ENCODE measurements at places on chromosomes 3 and 15. TPM values are rescaled to one million over a fixed set of nuclear protein-coding genes. Genes with fewer than 3 reads are reported as not detected.

The CRYGS gene
- 2.3 TPM for total RNA-seq

DNA sequence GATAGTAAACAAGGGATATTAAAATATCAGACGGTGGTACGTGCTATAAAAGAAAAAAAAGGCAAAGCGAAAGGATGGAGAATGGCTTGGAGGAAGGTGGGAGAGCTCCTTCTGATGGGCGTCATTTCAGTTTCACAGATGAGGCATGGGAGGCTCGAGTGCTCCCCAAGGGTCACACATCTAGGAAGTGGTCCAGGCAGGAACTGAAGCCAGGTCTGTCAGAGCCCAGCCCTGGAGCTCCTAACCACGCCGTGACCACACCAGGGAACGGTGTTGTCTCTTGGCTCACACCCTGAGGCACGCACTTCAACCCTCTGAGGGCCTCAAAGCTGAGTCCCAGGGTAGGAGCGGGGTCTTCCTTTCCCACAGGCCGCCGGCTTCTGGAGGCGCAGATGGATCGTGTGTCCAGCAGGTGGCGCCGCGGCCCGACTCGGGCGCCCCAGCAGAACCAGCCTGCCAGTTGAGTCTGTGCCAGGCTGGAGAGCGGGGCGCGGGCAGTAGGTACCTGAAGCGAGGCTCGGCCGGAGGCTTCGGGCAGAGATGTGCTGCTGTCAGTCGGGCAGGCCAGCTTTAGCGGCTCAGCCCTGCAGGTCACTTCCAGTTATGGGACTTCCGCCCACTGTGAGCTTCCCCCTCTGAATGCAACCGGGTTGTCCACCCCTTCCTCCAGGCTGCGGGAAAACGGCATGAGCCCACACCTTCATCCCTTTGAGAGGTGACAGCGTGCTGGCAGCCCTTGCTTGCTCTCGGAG is 68.1 kb downstream of the SLC6A1 start:
- DNase-seq, result peak; percentile 41

DNA sequence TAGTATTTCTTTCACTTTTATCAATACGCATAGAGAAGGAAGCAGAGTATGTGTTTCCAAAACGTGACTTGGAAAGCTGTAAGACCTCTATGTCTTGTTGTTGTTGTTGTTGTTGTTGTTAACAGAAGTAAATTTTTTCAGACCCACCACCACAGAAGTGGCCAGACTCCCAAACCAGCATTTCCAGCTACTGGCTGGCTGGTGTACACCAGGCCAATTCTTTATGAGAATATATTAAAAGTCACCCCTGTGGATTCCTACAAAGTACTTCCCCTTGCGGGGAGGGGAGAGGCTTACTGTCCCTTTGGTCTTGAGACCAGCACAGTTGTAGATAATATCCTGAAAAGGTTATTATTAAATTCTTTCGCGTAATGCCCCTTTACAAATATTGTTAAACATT is 1.6 kb upstream of the FOXP1 start:
- DNase-seq, result peak; percentile 33

- DNase-seq, result no peak
Measured at GRCh38 chr3:181794011-181794790, 82.5 kb downstream of the SOX2 start.

The ZNF620 gene
- 4.6 TPM for total RNA-seq

GRCh38 chr3:127997961-127998360 is 54.3 kb upstream of the SEC61A1 start:
- DNase-seq, result no peak

The SMCO1 gene
- not detected for total RNA-seq

- DNase-seq, result no peak
Measured at GRCh38 chr15:98764291-98764690, 116.0 kb downstream of the IGF1R start.

DNA sequence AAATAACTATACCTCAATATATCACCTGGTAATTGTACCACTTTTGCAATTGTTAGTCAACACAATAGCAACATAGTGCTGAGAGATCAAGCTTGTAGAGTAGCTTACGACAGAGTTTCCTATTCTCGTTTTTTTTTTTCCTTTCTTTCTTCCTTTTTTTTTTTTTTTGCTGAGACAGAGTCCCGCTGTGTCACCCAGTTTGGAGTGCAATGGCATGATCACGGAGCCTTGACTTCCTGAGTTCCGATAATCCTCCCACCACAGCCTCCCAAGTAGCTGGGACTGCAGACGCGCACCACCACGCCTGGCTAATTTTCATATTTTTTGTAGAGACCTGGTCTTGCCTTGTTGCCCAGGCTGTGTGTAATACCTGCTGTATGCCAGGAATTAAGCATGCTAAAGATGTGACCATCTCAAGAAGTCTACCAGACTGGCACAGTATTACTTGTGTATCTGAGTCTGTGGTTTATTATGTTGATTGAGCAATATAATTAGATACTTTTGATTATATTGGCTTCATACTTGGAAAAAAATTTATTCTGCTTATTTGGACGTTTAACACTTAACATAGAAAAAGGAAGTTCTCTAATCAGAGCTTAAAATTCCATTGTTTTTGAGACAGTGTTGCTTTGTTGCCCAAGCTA is 3.0 kb downstream of the SELENOT start:
- no peak for DNase-seq

The GREM1 gene
- total RNA-seq, result 18.9 TPM

DNA sequence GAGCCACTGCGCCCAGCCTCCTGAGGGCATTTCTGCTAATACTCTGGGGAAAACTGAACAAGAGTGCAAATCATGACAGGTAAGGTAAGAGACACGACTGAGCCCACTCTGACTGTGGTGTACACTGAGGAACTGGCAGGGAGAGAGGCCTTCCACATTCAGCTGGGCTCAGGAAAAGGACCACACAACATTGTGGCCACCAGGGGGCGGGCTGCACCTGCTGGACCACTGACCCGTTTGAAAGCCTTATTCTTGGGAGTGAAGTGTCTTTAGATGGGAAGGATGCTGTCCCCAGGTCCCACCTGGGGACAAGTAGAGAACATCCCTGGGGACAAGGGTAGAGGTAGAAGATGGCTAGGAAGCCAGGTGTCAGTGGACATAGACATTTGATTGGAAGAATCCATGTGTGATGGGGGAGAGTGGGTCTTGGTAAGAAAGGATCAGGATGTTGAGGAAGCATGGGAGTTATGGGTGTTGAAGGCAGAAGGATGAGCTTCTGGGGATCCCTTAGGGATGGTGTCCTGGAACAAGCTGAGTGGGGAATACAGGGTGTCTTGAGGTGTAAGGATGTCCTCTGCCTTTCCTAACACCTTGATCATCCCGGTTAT is 6.2 kb upstream of the CTDSPL start:
- peak; percentile 87 for DNase-seq

GRCh38 chr3:70049761-70050160 is 50.2 kb downstream of the SAMMSON start:
- no peak for DNase-seq

The MTMR10 gene
- total RNA-seq, result 23.2 TPM

The HYAL1 gene
- 15.2 TPM for total RNA-seq

The ARPC4 gene
- total RNA-seq, result 228 TPM

GRCh38 chr15:87881026-87881425 is 375.5 kb downstream of the NTRK3 start:
- DNase-seq, result no peak

- no peak for DNase-seq
Measured at GRCh38 chr3:131960324-131960723, 74.5 kb downstream of the CPNE4 start.

The RASGRP1 gene
- 1.5 TPM for total RNA-seq

DNA sequence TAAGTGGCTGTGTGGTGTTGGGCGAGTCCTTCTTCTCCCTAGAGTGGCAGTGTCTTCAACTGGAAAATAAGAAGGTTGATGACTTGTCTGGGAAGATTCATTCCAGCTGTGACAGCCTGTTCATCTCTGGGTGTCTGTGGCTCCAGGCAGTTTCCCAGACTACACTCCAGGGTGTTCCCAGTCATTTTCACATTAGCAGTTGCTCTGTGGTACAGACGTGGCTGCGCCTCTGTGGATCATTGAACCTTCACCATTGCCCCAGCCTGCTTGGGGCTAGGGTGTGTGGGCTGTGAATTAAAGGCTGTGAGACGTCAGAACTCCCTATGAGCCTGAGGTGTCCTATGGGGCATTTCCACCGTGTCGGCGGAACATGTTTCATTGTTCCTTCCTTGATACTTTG is 239.6 kb upstream of the NR2E3 start:
- no peak for DNase-seq

DNA sequence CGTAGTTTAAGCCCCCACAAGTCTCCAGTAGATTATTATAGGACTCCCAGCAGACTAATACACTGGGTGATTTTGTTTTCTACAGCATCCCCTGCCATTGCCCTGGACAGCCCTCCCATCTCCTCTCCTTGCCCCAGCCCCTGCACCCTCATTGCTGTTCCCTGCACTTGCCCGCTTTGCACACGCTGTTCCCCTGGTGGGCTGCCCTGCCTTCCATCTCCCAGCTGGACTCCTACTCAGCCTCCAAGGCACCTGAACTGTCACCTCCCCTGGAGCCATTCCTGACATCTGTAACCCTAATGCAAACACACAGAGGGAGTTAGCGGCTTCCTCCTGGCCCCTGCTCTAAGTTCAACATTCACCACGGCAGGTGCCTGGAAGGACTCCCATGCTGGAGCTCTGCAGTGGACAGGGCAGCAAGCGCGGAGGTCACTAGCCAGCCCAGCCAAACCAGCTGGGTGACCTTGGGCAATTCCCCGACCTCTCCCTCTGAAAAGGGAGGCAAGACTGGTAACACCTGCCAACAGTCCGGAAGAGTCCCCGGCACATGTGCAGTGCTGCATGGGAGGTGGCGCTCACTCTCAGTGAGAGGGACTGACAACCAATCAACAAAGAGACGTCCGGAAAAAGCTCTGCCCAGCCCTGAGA is 38.8 kb upstream of the IQSEC1 start:
- DNase-seq, result peak; percentile 64

- no peak for DNase-seq
Measured at GRCh38 chr15:26013981-26014380, 150.9 kb upstream of the ATP10A start.

DNA sequence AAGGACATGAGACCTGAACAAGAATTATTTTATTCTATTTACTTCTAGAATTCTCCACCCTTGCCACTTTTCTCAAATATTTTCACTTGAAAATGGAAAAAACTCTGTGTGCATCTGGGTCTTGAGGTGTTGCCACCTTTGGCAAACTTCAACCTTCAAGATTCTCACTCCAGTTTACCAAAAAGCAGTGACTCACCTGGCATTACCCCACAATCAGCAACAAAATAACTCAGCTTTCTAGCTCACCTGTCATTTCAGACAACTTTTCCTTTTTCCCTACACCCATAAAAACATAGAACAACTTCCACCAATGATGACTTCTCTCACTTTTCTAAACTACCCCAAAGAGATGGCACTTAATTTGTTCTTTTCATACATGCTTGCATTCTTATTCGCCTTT is 115.8 kb downstream of the DUT start:
- no peak for DNase-seq

DNA sequence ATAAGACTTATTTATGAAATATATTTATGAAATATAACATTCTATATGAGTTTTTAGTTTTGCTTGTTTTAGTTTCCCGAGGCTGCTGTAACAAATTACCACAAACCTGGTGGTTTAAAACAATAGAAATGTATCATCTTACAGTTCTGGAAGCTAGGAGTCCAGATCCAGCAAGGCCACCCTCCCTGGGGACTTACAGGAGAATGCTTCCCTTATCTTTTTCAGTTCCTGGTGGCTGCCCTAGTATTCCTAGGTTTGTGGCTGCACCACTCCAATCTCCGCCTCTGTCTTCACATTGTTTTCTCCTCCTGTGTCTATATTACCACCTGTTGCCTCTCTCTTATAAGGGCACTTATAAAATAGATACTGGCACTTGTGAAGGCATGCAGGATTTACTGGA is 877.8 kb downstream of the TUSC7 start:
- DNase-seq, result no peak

The BLOC1S6 gene
- total RNA-seq, result 28.3 TPM

- DNase-seq, result peak; percentile 17
Measured at GRCh38 chr3:195257454-195258448, 13.2 kb downstream of the XXYLT1 start.

GRCh38 chr3:79497447-79498111 is 270.2 kb downstream of the ROBO1 start:
- no peak for DNase-seq

DNA sequence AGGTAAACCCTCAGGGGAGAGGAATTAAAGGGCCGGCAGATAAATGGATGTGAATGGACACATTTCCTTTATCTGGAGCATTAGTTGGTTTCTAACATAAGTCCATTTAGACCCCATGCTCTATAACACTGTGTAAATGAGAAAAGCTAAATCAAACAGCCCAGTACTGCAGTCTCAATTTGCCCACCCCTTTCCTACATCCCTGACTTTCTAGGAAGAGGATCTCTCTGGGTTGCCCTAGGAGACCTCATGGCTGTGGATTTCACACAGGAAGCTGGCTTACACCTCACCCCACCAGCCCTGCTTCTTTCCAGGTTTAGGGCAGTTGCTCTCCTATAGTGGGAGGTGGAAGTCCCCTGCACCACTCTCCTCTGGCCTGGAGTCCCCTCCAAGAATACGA is 126.2 kb downstream of the CLSTN2 start:
- no peak for DNase-seq

The CLCN2 gene
- 71.6 TPM for total RNA-seq

- no peak for DNase-seq
Measured at GRCh38 chr3:23161896-23162570, 41.1 kb upstream of the UBE2E2 start.

- no peak for DNase-seq
Measured at GRCh38 chr3:22117091-22117490, 366.1 kb upstream of the ZNF385D start.

DNA sequence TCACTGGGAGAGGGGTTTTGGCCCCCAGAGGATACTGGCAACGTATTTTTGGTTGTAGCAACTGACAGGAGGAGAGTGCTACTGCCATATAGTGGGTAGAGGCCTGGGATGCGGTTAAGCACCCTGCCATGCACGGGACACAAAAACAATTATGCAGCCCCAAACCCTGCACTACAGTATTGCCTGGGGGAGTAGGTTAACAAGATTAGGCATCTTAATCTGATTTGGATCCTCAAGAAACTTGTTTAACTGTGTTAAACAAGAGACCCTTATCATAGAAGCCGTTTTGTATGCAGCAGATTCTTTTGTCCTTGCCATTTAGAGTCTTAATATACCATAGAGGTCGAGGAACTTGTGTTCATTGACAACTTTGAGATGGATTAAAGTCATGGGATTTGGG is 3.4 kb downstream of the PHLDB2 start:
- no peak for DNase-seq

The CCR4 gene
- 0.49 TPM for total RNA-seq

DNA sequence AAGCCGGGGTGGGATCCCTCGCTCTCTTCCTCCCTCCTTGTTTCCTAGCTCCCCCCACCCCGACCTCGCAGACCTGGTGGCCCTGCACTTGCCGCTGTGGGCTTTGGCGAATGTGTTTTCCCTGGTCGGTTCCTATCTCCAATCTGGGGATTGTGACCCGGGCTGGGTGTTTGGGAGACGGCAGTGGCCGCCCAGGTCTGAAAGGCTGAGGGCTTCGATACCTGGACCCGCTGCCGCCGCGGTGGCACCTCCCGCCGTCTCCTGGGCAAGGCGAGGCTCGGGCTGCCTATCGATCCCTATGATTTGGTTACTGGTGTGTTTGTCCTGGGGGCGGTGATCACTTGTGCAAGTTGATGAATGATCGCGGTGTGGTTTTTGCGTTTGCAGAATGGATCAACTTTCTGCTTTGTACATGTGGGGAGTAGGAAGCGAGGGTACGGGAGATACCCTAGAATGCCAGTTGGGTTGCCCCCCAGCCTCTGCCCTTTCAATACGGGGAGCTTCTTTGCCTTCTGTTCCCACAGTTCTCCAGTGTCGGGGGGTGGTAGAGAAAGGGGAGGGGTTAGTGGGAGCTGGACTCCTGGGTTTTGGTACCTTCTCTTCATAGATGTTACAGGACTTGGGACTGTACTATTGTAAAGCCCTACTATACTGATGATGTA is 3.0 kb downstream of the BBX start:
- peak; percentile 31 for DNase-seq

GRCh38 chr3:97817965-97818364 is 3.8 kb upstream of the CRYBG3 start:
- DNase-seq, result no peak

The HTR3E gene
- 0.13 TPM for total RNA-seq

Measured in colonic mucosa (tissue), 4 donors.